ENCODE measurements at places on chromosomes 13 and 19.

GRCh38 chr19:3985643-3986259 lies 488 bp upstream of the EEF2 start:
- DNase-seq: no peak

- no peak for DNase-seq
Observed at GRCh38 chr19:30391554-30392551, 19.7 kb downstream of the ZNF536 start.

- no peak for DNase-seq
Observed at GRCh38 chr13:23159205-23159759, 21.5 kb upstream of the SGCG start.

DNA sequence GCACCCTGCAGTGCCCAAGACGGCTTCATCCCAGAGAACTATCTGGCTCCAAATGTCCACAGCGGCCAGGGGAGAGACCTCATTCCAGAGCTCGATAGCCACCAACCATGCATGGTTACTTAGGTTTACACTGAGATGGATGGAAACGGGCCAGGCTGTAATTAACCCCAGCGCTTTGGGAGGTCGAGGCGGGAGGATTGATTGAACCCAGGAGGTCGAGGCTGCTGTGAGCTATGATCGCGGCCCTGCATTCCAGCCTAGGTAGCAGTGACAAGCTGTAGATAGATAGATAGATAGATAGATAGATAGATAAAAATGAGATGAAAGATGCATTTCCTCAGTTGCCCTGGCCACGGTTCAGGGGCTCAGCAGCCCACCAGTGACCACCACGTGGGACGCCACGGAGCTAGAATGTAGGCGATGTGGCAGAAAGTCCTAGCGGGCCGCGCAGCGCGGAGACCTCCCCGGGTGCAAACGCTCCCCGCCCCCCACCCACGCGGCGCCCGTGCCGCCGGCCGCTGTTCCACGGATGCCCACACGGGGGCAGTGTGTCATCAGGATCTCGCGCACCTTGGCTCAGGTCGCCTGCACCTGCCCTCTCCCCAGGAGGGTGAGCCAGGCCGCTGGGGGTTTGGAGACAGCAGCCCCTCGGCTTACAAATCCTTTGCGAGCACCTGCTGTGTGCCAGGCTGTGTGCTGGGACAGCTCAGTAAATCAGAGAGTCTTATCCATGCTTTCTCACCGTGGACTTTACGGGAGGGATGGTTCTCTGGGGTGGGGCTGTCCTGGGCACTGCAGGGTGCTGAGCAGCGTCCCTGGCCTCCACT lies 13.5 kb upstream of the TLE5 start:
- DNase-seq: peak; percentile 75

GRCh38 chr13:76798037-76798436 lies 88.2 kb downstream of the KCTD12 start:
- no peak for DNase-seq

- DNase-seq: no peak
Observed at GRCh38 chr13:79070343-79070974, 335.6 kb downstream of the RBM26 start.

GRCh38 chr13:112455476-112456059 lies 79.4 kb downstream of the SPACA7 start:
- no peak for DNase-seq

GRCh38 chr13:52934258-52934657 lies 85.8 kb upstream of the PCDH8 start:
- DNase-seq: no peak

- DNase-seq: no peak
Observed at GRCh38 chr19:17138937-17139598, 63.5 kb downstream of the MYO9B start.

DNA sequence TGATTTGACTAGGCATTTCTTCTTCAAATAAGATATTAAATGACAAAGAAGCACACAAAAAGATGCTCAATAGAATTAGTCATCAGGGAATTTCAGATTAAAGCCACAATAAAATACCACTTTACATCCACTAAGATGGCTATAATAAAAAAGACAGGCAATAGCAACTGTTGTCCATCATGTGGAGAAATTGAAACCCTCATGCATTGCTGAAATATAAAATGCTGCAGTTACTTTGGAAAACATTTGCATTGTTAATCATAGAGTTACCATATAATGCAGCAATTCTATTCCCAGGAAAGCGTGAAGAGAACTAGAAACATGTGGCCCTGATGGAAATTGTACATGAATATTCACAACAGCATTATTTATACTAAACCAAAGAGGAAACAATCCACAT lies 605.5 kb upstream of the SLITRK1 start:
- DNase-seq: no peak

DNA sequence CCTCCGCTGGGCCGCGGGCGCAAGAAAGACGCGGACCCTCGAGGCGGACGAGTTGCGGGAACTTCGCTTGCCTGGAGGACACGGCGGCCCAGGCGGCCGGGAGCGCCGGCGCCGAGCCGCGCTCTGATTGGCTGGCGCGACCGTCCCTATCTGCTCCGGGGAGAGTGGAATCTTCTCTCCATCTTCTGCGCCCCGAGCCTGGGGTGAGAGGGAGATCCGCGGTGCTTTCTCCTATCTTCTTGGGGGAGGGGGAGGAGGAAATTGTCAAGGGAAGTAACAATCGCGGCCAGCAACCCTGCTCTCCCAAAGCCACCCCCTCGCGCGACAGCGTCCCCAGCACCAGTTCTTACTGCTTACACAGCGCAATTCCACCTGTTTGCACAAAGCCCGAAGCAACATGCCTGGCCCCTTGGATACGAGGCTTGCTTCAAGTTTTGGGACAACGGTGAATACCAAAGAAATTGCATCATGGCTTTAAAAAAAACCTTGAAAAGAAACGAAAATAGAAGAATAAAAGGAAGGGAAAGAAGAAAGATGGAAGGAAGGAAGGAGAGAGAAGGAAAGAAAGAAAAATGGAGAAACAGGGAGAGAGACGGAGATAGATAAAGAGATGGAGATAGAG lies 4.8 kb downstream of the SOX21 start:
- DNase-seq: no peak

- DNase-seq: no peak
Observed at GRCh38 chr13:72808917-72809500, 27.1 kb downstream of the PIBF1 start.

GRCh38 chr19:12482509-12482886 lies 2.1 kb downstream of the ZNF709 start:
- no peak for DNase-seq

- DNase-seq: no peak
Observed at GRCh38 chr13:83503424-83503823, 378.9 kb downstream of the SLITRK1 start.

GRCh38 chr19:35044317-35045117 lies 3.0 kb downstream of the HPN start:
- DNase-seq: peak; percentile 51

GRCh38 chr19:14673088-14673487 lies 1.6 kb downstream of the ADGRE3 start:
- no peak for DNase-seq

- peak; percentile 91 for DNase-seq
Observed at GRCh38 chr19:41327576-41328156, 17.7 kb downstream of the CCDC97 start.

DNA sequence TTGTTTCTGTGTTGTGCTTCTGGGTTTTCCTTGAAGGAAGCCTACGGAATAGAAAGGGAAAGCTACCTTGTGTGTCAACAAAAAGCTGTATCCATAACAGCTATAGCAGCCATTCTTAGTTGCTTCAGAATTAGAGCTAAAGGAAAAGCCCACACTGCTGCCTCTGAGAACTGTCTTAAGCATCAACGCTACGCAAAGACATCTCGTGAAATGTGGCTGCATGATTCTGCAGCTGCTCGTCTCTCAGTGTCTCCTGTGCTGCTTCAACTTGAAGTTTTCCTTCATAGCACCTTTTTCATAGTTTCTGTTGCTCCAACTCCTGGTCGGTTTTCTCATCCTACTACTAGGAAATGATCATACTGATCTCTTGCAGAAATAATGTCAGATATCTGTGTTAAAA lies 140.9 kb upstream of the MAB21L1 start:
- no peak for DNase-seq

GRCh38 chr13:53126841-53127245 lies 98.2 kb downstream of the OLFM4 start:
- no peak for DNase-seq

DNA sequence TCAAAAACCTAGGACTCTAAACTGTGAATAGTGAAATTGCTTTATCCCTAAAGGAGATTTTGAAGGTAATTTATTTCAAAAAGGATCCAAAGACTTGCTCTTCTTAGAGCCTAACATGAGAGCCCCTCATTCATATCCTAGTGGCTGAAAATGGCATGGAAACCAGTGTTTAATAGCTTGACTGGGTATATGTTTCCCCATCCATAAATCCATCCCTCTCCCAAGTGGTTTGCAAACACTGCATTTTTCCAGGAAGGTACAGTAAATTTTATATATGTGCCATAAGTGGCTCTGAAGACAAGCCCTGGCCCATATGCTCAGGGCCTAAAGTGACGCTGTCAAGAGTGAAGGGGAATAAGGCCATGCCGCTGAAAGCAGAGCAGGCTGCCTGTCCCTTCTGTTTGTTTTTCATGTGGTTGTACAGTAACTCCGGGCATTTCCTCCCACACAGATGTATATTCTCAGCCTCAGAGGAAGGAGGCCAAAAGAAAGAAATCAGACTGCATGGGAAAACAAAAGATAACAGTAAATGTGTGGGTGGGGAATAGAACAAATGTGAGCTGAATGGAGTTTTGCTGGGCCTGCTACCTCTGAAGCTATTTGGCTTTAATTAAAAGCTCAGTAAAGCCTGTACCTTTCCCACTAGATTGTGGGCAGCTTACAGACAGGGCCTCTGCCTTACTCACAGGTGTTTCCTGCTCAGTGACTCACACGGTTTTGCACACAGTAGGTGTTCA lies 181.9 kb downstream of the PCDH9 start:
- no peak for DNase-seq

GRCh38 chr13:46587807-46588418 lies 34.9 kb downstream of the LRCH1 start:
- DNase-seq: no peak

DNA sequence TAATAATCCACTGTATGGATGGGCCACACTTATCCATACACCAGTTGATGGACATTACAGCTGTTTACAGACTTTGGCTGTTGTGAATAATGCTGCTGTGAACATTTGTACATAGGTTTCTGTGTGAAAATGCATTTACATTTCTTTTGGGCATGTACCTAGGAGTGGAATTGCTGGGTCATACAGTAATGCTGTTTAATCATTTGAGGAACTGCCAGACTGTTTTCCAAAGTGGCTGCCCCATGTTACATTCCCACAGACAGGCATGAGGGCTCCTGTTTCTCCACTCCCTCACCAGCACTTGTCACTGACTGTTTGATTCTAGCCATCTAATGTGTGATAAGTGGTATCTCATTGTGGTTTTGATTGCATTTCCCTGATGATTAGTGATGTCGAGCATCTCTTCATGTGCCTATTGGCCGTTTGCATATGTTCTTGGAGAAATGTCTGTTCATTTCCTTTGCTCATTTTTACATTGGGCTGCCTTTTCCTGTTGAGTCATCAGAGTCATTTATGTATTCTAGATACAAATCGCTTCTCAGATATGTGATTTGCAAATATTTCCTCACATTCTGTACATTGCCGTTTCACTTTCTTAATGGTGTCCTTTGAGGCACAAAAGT lies 12.8 kb downstream of the TMEM255B start:
- DNase-seq: no peak

GRCh38 chr13:112064222-112064621 lies 2.7 kb upstream of the SOX1 start:
- DNase-seq: no peak

GRCh38 chr13:21671620-21672286 lies 880 bp downstream of the FGF9 start:
- no peak for DNase-seq

DNA sequence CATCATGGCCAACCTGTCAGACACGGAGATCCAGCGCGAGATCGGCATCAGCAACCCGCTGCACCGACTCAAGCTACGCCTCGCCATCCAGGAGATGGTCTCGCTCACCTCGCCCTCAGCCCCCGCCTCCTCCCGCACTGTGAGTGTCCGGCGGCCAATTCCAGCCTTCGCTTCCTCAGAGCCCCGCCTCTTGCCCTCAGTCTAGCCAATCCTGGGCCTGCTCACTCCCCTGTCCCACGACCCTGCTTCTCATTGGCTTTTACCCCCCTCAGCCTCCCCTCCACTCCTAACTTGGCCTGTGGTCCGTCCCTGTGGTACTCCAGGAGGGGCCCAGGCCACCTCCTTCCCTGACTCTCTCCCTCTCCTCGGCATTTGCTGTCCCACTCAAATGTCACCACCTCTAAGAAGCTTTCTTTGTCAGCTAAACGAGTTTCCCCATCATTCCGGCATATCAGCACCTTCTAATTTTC lies 12.3 kb downstream of the HRC start:
- DNase-seq: peak; percentile 33

DNA sequence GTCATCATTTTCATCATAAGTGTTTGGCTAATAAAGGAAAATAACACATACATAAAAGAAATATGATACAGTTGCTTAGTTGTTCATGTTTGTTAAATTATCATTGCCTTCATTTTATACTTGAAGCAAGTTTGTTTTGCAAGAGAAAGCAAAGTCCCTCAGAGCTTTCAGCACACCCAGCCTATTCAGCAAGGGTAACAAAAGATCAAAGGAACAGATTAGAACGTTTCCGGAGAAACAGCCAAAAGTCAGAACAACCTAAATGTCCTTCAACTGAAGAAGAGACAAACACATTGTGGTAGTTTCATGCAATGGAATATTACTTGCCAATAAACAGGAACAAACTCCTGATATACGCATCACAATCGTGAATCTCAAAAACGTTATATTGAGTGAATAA lies 380.7 kb downstream of the MZT1 start:
- no peak for DNase-seq

DNA sequence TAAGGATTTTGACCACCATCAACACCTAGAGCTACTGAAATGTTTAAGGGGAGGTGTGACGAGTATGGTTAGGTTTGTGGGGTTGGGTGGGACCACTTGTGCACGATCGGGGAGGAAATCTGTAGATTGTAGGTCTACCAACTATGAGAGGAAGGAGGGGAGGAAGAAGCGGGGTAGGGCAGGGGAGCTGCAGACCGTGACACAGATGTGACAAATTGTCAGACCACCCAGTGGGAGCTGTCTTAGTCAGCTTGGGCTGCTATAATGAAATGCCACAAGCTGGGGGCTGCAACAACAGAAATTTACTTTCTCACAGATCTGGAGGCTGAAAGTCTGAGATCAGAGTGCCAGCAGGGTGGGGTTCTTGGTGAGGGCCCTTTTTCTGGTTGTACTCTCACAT lies 62.2 kb upstream of the ARGLU1 start:
- DNase-seq: no peak
